ENCODE measurements at places on chromosomes 11 and 22. TPM values are rescaled to one million over a fixed set of nuclear protein-coding genes. Genes with fewer than 3 reads are reported as not detected.
A peak's percentile ranks its signal among the peaks of the same experiment; 100 is the strongest.

BIK gene
- not detected for total RNA-seq

E2F8 gene
- not detected for total RNA-seq

API5 gene
- 91.1 TPM for total RNA-seq

HBD gene
- total RNA-seq = not detected

KRTAP5-9 gene
- not detected for total RNA-seq

GRAP2 gene
- 5.0 TPM for total RNA-seq

RFPL3 gene
- total RNA-seq = not detected

CENPM gene
- total RNA-seq = not detected

SERHL2 gene
- total RNA-seq = 4.9 TPM

CYP2R1 gene
- 10.6 TPM for total RNA-seq

MCM5 gene
- 16.4 TPM for total RNA-seq

GAL gene
- 10.2 TPM for total RNA-seq

SOX6 gene
- total RNA-seq = 3.1 TPM

KCNJ1 gene
- total RNA-seq = not detected

PATE2 gene
- total RNA-seq = not detected

ARAP1 gene
- total RNA-seq = 83.7 TPM

OR8G5 gene
- not detected for total RNA-seq

GRCh38 chr11:14529951-14530350, 9.8 kb upstream of the PSMA1 start:
- H3K27ac ChIP-seq = no peak overlapping the region
- no peak overlapping the region for H3K4me3 ChIP-seq
- no peaks in the 10 kb centered on the region for H3K36me3 ChIP-seq
- H3K4me1 ChIP-seq = no peaks in the 10 kb centered on the region
- no peak for DNase-seq

GRCh38 chr22:30968015-30968923, at the start of gene MORC2:
Gene MORC2 (minus strand): TSS chr22:30968774. CDS start chr22:30967889, 885 bp downstream.
- H3K27ac ChIP-seq = peak within 1 kb of the TSS; percentile 97
- peaks cover 33% of the 10 kb centered on the region for H3K4me1 ChIP-seq
- H3K4me3 ChIP-seq = peak within 1 kb of the TSS; percentile 92
- H3K36me3 ChIP-seq = peaks cover 20% of the 10 kb centered on the region
- no peaks in the 10 kb centered on the region for H3K27me3 ChIP-seq

GRCh38 chr22:17064498-17065100, 20.2 kb upstream of the IL17RA start:
- H3K36me3 ChIP-seq = no peaks in the 10 kb centered on the region
- peak overlapping the region; percentile 62 for H3K27ac ChIP-seq
- H3K4me3 ChIP-seq = no peak overlapping the region
- H3K27me3 ChIP-seq = no peaks in the 10 kb centered on the region
- no peak for DNase-seq

DNA sequence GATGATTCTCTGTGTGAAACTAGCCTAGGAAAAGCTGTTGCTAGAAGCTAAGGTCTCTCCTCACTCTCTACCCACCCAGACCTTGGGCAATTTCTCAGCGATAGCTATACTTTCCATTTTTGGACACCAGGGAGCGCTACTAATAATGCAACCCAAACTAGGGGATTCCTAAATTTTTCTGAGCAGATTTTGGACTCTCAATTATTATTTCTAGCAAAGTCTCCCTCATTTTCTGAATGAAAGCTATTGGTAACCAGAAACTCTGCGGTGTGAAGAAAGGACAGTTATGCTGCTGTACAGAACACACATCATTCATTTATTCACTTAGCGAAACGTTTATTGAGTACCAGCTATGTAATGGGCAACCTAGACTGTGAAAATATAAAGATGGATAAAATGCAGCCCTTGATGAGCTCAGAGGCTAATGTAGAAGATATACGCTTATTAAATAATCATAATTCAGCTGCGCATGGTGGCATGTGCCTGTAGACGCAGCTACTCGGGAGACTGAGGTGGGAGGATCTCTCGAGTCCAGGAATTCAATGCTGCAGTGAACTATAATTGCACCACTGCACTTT, 6.1 kb upstream of the STIM1 start:
- H3K27me3 ChIP-seq = no peaks in the 10 kb centered on the region
- H3K27ac ChIP-seq = no peak overlapping the region
- H3K4me3 ChIP-seq = no peak overlapping the region
- no peak for DNase-seq

DNA sequence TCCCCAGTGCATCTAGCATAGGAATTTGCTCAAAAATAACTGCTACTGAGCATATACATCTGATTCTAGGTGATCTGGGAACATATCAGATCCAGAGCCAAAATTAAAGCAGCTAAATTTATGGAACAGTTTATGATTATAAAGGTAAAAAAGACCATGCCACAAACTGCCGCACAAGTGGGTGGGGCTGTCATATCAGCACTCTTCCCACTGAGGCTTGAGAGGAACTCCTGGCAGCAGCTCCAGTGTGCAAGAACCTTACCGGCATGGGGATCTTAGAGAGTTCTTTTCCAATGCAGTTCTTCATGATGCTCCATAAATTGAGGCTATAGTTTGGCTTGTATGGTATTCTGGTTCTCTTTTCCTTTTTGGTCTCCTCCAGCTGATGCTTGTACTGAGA, 15.3 kb downstream of the OSBP start:
- DNase-seq = no peak
- H3K27me3 ChIP-seq = no peaks in the 10 kb centered on the region
- no peak overlapping the region for H3K4me3 ChIP-seq
- no peak overlapping the region for H3K27ac ChIP-seq
- H3K4me1 ChIP-seq = no peaks in the 10 kb centered on the region

DNA sequence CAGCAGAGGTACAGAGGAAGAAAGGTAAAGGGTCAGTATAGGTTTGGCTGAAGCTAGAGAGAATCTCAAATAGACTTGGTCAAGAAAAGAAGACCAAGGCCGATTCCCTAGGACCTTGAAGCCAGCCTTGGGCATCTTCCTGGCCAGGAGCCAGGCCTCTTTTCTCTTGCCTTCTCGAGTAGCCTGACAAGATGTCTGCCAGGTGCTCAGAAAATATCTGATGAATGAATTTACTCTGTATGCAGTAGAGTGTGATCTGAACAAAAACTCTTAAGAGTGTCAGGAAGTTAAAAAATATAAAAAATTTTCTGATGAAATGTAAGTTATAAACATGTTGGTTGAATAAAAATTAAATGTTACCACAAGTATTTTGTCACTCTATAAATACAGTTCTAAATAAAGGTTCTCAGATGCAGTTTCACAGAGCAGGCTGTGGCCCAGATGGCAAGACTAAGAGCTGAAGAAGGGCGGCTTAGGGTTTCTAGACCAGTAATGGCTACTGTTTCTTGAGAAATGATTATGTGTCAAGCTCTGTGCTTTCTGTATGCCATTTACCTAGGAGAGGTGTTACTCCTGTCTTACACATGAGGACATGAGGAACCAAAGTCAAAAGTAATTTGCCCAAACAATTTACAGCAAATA, 98.1 kb downstream of the ATXN10 start:
- H3K4me3 ChIP-seq = no peak overlapping the region
- DNase-seq = no peak
- H3K27me3 ChIP-seq = no peaks in the 10 kb centered on the region

DNA sequence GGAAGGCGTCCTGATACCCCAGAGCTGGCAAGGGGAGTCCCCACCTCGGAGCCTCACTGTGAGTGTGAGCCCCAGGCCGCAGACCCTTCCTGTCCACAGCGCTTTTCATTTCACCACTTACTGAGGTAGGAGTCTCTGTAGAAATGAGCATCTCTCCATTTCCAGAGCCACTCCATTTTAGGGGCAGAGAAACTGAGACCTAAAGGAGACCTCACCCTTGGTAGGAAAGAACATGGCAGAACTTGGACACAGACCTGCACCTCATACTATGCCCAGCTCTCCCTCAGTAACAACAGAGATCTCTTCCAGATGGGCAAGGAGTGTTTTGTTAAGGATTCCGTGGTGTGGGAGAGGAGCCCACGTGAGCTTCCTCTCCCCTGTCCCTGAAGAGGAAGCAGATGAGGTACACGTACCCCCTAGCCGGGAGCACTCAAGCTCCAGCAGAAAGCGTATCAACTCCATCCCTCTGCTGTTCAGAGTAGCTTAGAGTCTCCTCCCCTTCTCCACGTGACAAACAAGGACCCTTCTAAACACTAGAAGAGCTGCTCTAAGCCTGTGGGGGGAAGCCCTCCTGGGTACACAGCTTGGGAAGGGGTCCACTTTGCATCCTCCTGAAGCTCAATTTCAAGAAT, 532 bp upstream of the VSIG2 start:
- DNase-seq = no peak
- H3K4me1 ChIP-seq = peaks cover 52% of the 10 kb centered on the region
- peaks cover 94% of the 10 kb centered on the region for H3K27me3 ChIP-seq
- no peak overlapping the region for H3K27ac ChIP-seq
- H3K36me3 ChIP-seq = peaks cover 58% of the 10 kb centered on the region

- no peak overlapping the region for H3K27ac ChIP-seq
- no peaks in the 10 kb centered on the region for H3K27me3 ChIP-seq
- H3K36me3 ChIP-seq = peaks cover 6% of the 10 kb centered on the region
- no peak overlapping the region for H3K4me3 ChIP-seq
- DNase-seq = no peak
Observed at GRCh38 chr22:42138972-42139371, 8.4 kb upstream of the CYP2D6 start.

DNA sequence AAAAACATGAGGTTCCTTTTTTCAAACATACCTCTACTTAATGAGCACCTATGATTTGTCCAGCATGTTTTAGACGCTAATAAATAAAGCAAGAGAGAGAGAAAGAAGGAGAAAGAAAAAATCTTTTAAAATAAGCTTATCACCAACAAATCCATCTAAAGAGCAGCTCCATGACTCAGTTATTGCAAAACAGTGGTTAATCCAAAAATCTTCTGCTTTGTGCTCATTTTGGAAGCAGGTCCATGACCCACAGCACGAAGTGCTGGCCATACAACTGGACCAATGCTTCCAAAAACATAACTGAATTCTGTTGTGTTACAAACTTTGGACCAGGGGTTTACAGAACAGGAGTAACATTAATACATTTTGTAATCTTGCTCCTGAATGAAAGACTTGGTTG, 696.6 kb downstream of the KCNA4 start:
- no peak overlapping the region for H3K27ac ChIP-seq
- no peak overlapping the region for H3K4me3 ChIP-seq
- no peaks in the 10 kb centered on the region for H3K27me3 ChIP-seq
- no peaks in the 10 kb centered on the region for H3K36me3 ChIP-seq
- H3K4me1 ChIP-seq = no peaks in the 10 kb centered on the region
- no peak for DNase-seq

- H3K27me3 ChIP-seq = no peaks in the 10 kb centered on the region
- no peak overlapping the region for H3K4me3 ChIP-seq
- no peaks in the 10 kb centered on the region for H3K4me1 ChIP-seq
- no peak for DNase-seq
Observed at GRCh38 chr11:63829823-63830489, 9.0 kb upstream of the MARK2 start.

GRCh38 chr11:66976028-66976467, 944 bp downstream of the C11orf86 start:
- H3K4me3 ChIP-seq = no peak overlapping the region
- H3K27ac ChIP-seq = no peak overlapping the region
- H3K27me3 ChIP-seq = no peaks in the 10 kb centered on the region
- no peaks in the 10 kb centered on the region for H3K36me3 ChIP-seq

DNA sequence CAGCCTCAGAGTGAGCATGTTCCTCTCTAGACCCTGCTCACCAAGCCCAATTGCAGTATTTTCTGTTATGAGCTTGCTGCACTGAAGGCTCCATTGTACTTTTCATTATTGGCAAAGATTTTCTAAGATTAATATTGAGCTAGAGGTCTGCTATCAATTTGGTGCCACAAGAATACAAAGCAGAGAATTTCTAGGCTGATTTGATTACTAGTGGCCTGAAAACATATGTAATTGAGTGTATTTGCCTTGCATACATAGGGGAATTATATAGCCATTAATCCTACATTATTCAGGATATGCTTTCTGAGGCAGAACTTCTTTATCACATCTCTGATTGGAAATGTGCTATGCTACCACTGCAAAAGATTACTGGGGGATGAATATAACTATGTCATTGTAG, 322.9 kb upstream of the ZC3H12C start:
- H3K27ac ChIP-seq = no peak overlapping the region
- DNase-seq = no peak
- no peak overlapping the region for H3K4me3 ChIP-seq
- H3K36me3 ChIP-seq = no peaks in the 10 kb centered on the region

DNA sequence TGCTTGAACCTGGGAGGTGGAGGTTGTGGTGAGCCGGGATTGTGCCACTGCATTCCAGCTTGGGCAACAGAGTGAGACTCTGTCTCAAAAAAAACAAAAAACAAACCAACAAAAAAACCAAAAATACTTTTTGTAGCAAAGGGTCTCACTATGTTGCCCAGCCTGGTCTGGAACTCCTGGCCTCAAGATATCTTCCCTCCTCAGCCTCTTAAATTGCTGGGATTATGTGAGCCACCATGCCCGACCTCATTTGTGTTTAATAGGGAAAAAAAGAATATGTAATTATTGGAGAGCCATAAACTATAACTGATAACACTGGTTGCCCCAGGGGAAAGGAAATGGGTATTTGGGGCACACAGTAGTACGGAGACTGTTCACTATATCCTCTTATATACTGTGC, 19.7 kb downstream of the UVRAG start:
- H3K36me3 ChIP-seq = no peaks in the 10 kb centered on the region
- no peak for DNase-seq
- no peak overlapping the region for H3K27ac ChIP-seq

DNA sequence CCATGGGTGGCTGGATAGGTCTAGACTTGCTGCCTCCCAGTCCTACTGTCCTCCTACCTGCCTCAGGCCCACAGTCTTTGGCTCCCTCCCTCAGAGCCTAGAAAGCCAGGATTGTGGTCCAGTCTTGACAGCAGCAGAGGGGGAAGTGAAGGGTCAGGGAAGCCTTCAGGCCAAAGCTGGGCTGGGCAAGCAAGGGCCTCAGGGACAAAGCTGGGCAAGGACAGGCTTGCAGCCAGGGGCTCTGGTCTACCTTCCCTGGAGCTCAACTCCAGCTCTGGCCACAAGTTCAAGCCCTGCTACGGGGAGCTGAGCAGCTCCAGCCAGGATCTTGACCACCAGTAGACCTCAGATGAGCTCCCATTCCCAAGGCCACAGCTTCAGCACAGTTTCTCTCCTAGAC, 14.9 kb downstream of the LMO1 start:
- no peak for DNase-seq
- H3K27me3 ChIP-seq = no peaks in the 10 kb centered on the region
- no peaks in the 10 kb centered on the region for H3K36me3 ChIP-seq
- no peaks in the 10 kb centered on the region for H3K4me1 ChIP-seq
- no peak overlapping the region for H3K4me3 ChIP-seq
- H3K27ac ChIP-seq = no peak overlapping the region

GRCh38 chr11:19366992-19367709, 126.4 kb upstream of the E2F8 start:
- H3K27me3 ChIP-seq = peaks cover 4% of the 10 kb centered on the region
- no peaks in the 10 kb centered on the region for H3K36me3 ChIP-seq
- no peak overlapping the region for H3K4me3 ChIP-seq
- peak overlapping the region; percentile 55 for H3K27ac ChIP-seq
- H3K4me1 ChIP-seq = peaks cover 20% of the 10 kb centered on the region

DNA sequence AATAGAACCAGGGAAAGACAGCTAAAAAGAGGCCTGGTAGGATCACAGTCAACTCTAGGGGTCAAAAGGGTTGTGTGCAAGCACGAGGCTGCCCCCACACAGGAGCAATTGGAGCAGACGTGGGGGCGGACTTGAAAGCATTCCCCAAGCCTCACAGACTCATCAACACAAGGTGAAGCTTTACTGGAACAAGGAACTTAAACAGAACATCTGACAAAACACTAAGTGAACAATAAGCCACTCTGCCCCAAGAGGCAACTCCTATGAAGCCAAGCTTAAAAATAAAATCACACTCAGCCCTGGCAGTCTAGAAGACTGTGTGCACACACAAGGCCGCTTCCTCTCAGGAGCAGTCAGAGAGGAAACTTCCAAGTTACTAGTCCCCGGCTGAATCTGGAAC, 32.2 kb upstream of the TEAD1 start:
- H3K36me3 ChIP-seq = no peaks in the 10 kb centered on the region
- H3K4me3 ChIP-seq = no peak overlapping the region
- no peaks in the 10 kb centered on the region for H3K4me1 ChIP-seq
- DNase-seq = no peak

Data from esophagus muscularis mucosa (tissue), 4 donors.